ENCODE measurements at places on chromosomes 6 and 20.

GRCh38 chr6:84161190-84161589, 66.3 kb downstream of the CEP162 start:
- no peak for DNase-seq

GRCh38 chr20:38601216-38602184, at the start of gene ARHGAP40:
Gene ARHGAP40 (plus strand): TSS chr20:38601809.
- no peak for DNase-seq

- no peak for DNase-seq
These were observed 202.8 kb upstream of the FOXQ1 start for GRCh38 chr6:1109134-1109533.

DNA sequence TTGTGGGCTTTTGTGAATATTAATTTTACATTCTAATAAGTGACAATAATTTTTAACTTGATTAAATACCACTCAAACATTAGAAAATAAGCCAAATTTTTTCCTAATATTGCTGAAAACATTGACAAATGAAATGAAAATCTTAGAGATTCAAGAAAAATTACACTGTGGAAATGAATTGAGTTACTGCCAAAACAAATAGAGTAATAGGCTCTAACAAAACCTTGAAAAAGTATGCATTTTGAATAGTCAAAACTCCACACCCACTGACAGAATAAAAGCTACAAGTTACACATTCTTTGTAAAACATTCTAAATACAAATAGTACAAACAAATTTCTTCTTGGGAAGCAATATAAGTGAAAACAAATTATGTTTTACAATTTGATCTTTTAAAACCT, 5.9 kb downstream of the TBX18 start:
- DNase-seq = no peak

- no peak for DNase-seq
These were observed 6.2 kb upstream of the SOX4 start for GRCh38 chr6:21587179-21587960.

GRCh38 chr6:45724027-45724426, 291.6 kb downstream of the CLIC5 start:
- DNase-seq = no peak

DNA sequence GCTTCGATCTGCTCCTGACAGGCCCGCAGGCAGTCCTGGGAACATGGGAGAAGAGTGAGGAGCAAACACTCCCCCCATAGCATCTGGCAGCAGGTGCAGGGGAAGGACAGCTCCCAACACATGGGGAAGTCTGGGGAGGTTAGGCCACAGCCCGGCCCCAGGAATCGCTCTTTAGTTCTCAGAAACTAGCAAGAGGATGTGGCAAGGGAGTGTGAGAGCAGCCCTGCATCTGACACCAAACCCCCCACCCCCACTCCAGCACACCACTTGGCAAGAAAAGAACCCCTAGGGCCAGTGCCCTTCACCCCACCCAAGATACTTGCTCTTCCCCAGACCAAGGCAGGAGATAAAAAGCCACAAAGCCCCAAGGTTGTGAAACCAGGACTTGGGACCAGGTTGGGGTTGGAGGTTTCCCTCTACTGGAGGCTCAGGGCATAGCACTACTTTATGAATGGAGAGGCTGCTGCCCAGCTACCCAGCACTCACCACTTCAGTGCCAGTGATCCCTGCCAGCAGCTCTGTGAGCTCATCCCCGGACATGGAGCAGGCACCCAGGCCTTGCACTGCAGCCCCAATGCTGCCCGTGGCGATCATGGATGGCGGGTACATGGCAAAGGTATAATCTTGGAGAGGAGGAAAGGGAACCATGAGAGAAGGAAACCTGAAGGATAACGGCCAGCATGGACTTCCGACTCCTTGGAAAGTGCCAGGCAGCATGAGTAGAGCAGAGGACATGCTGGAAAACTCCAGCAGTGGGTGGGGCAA, 5.4 kb downstream of the CCND3 start:
- peak; percentile 65 for DNase-seq

- DNase-seq = peak; percentile 32
These were observed 42.0 kb downstream of the IRAK1BP1 start for GRCh38 chr6:78909391-78909790.

DNA sequence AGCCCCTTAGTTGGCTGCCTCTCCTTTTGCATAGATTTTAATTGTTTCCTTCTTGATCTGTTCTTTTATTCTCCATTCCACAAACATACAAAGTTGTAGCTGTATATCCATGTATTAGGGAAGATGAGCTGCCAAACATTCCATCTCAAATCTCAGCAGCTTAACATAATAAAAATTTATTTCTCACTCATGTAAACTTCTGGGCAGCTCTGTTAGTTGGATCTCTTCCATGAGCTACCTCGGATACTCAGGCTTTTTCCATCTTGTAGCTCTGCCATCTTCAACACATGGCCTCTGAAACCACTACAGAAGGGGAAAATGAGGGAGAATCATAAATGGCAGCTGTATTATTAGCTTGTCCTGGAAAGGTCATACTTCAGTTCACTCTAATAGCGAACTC, 149.4 kb upstream of the BMP2 start:
- no peak for DNase-seq

DNA sequence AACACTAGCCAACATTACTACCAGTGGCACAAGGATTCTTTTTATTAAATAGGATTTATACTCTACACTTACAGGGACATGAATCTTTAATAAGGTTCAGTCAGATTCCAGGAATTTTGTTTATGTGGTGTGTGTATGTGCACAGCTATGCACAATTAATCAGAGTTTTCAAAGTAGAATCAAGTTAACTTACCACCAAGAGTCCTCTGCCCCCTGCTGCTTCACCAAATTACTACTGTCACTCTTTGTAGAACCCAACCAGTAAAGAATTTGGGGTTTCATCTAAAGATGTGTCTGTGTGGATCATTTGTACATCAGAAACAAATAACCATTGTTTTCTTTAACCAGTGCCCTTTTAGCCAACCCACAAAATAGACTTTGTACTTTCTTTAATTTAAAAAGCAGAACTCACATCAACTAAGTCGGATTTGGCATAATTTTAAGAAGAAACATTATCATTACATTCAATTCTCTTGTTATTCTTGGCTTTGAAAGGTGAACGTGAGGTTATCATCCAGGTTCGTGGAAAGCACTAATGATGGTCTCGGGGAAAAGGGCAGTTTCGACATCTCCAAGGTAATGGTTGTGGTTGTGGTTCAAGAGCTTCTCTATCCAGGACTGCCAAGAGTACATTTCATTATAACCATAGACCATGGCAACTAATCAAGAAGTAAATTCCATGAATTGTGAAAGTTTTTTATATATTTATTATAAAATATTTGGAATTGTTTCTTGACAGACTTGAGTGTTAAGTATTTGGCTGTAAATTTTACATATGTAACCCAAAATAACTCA, 514.3 kb upstream of the ID4 start:
- no peak for DNase-seq

DNA sequence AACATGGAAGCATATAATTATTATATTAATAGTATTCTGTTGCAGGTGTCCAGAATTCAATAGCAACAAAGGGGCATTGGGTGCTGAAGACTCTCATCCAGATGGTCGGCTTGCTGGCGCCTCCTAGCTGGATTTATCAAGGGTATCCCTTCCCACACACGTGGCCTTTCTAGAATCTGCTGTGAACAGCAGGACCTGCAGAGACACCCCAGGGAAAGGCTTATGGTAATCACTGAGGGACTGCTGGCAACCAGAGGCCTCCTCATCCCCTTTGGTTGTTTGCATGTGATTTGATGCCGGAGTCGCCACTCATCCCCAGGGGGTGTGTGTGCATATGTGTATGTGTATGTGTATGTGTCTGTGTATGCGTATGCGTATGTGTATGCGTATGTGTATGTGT, 20.6 kb downstream of the ZFP64 start:
- DNase-seq = no peak

- no peak for DNase-seq
These were observed 462.3 kb upstream of the FLRT3 start for GRCh38 chr20:14799545-14800216.

- no peak for DNase-seq
These were observed 44.7 kb downstream of the MCUR1 start for GRCh38 chr6:13769655-13770053.

DNA sequence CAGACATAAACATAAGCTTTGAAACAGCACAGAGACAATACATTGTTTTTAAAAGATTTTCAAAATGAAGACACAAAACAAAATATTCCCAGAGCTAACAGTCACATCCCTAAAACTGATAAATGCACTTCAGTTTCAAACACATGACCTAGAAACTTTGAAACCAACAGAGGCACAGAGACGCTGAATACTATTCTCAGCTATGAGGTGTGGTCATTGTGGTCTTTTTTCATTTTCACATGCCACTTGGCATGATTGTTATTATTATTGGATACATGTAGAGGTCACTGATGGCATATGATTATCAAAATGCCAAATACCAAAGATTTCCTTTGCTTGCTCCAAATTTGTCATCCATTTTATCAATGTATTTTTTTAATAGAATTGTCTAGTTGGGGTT, 306.9 kb downstream of the QKI start:
- DNase-seq = no peak

GRCh38 chr20:62019144-62019805, 46.4 kb downstream of the TAF4 start:
- no peak for DNase-seq

GRCh38 chr20:35431621-35432429, 6.2 kb downstream of the GDF5 start:
- no peak for DNase-seq

- no peak for DNase-seq
These were observed at the start of gene TNNC2 for GRCh38 chr20:45827030-45827652. Gene TNNC2 (minus strand): TSS chr20:45827312. CDS start chr20:45827248, 64 bp downstream.

DNA sequence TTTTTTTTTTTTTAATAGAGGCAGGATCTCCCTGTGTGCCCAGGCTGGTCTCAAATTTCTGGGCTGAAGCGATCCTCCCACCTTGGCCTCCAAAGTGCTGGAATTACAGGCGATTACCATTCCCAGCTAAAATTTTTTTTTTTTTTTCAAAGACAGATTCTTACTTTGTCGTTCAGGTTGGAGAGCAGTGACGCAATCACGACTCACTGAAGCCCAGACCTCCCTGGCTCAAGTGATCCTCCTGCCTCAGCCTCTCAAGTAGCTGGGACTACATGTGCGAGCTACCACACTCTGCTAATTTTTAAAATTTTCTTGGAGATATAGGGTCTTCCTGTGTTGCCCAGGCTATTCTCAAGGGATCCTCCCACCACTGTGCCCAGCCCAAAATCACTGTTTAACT, 58.0 kb upstream of the MYO6 start:
- DNase-seq = peak; percentile 2

GRCh38 chr6:85484948-85485347, 35.1 kb downstream of the NT5E start:
- no peak for DNase-seq

GRCh38 chr20:9794831-9795230, 44.0 kb downstream of the PAK5 start:
- no peak for DNase-seq

- no peak for DNase-seq
These were observed 80.5 kb upstream of the QKI start for GRCh38 chr6:163333701-163334663.

- DNase-seq = peak; percentile 13
These were observed 43.1 kb downstream of the BLTP3A start for GRCh38 chr6:34834789-34835518.

DNA sequence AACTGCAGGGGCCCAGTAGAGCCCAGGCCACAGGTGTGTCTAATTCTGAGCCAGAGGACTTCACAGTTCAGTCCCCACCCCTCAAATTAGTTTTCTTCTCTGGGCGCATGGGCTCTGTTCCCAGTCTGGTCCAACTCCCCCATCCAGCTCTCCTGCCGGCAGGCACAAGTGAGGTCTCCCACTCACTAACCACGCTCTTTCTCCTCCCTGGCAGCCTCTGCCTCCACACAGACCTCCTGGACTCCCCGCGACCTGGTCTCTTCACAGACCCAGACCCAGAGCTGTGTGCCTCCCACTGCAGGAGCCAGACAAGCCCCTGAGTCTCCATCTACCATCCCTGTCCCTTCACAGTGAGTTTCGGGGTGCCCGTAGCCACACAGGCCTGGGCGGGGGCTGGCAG, 6.2 kb downstream of the NCR2 start:
- no peak for DNase-seq

GRCh38 chr20:50450881-50451752, 59.1 kb upstream of the PTPN1 start:
- peak; percentile 65 for DNase-seq

DNA sequence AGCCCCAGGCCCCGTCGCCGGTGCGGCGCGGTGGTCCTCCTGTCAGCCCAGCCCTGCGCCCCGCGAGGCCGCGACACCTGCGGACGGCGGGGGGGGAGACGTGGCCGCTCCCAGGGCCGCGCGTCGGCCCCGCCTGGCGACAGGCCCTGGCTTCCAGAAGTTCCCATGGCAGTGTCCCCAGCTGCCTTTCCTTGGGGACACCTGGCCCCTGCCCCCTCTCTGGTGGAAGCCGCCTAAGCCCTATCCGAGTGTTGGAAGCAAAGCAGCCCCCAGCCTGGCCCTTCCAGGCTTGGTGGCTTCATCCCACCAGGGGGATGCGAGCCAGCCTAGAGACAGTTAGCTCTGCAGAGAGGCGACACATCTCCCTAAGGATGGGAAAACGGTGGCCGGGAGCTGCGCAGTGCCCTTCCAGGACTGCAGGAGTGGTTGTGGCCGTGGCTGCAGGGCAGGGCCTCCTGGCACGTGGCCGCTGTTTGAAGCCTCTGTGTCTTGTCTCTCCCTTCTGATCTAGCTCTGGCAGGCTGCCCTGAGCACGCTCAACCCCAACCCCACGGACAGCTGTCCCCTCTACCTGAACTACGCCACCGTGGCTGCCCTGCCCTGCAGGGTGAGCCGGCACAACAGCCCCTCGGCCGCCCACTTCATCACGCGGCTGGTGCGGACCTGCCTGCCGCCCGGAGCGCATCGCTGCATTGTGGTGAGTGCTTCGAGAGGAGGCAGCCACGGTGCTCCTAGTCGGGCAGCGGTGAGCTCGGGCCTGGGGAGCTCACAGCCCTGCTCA, 816 bp downstream of the NPEPL1 start:
- DNase-seq = no peak

GRCh38 chr6:5275497-5275896, 14.2 kb downstream of the FARS2 start:
- no peak for DNase-seq

GRCh38 chr6:165985806-165986299, 181.8 kb downstream of the TBXT start:
- DNase-seq = no peak

GRCh38 chr6:84003131-84003530, 30.4 kb upstream of the MRAP2 start:
- DNase-seq = no peak

- DNase-seq = no peak
These were observed 14.3 kb upstream of the NCOA3 start for GRCh38 chr20:47487175-47487917.

DNA sequence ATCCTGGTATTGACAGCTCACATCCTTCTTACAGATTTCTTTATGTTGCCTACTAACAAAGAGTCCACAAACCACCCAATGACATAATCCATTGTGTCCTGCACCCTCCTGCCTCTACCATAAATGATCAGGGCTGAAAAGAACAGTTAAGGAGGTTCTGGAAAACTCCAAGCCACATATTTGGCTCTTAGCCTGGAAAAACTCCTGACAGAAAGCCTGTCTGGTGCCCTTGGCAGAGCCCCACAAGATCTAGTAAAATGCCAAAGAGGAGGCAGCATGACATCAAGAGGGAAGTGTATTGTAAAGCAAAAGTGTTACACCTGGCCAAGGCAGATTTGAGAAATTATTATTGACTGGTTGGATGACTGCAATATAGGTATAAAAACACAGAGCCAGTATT, 126.4 kb upstream of the VGLL2 start:
- DNase-seq = no peak
